GM12878 (cell line): ENCODE measurements at places on chromosomes 1 and 21. TPM values are rescaled to one million over a fixed set of nuclear protein-coding genes. Genes with fewer than 3 reads are reported as not detected.

- H3K4me3 ChIP-seq: 0 out of 2 replicates have a peak overlapping the region, but pooled peaks have one; percentile 51
- peak overlapping the region; percentile 99 for H3K27ac ChIP-seq
- H3K27me3 ChIP-seq: no peaks in the 10 kb centered on the region
- peaks cover 27% of the 10 kb centered on the region for H3K4me1 ChIP-seq
Observed at GRCh38 chr21:33977721-33978369, 62.2 kb upstream of the ATP5PO start.

DNA sequence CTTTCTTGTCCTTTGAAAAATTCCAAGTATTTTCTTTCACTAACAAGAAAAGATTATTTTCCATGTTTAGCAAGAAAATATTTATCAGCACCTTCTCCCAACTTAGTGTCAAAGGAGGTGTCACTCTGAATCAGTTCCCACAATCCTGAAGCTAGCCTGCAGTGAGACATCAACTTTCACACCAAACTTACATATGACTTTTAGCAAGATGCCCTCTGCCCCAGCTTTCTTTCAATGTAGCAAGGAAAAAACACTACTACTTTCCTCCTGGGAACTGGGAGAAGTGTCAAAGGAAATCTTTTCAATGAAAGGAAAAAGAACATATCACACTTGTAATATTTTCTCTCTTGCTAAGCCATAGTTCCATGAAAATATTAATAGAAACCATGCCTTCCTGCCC lies 50.9 kb upstream of the PALMD start:
- no peaks in the 10 kb centered on the region for H3K4me1 ChIP-seq
- H3K36me3 ChIP-seq: no peaks in the 10 kb centered on the region
- DNase-seq: no peak

DNA sequence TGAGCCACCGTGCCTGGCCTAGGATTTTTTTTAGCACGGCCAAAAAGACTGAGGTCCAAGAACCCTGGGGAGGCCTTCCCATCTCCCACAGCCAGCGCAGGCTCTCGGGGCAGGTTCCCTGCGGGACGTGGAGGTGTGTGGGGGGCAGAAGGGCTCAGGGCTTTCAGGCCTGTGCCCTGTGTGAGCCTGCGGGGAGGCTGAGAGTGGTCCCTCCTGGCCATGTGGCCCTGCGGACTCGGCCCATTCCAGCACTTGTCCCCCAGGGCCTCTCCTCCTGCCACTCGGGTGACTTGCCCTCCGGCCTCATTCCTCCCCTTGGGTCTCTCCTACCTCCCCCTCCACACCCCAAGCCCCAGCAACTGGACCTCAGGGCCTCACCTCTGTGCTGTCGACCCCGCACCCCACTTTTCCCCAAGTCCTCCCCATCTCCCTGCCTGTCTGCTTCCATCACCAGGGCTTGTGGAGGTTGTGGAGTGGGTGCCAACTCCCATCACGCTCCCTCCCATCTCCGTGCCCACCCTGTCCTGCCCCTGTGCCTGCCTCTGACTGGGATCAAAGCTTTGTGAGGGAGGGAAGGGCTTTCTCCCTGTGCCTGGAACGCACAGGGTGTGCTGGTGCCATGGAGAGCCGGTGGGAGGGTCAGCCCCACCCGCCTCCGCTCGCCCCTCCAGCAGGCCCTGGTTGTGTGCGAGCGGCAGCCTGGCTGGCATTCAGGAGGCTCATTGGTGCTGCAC lies 32.2 kb upstream of the DIP2A start:
- H3K36me3 ChIP-seq: peaks cover 6% of the 10 kb centered on the region
- H3K4me1 ChIP-seq: no peaks in the 10 kb centered on the region
- H3K27ac ChIP-seq: no peak overlapping the region
- no peak overlapping the region for H3K4me3 ChIP-seq
- DNase-seq: no peak

- H3K27me3 ChIP-seq: no peaks in the 10 kb centered on the region
- DNase-seq: no peak
- H3K4me1 ChIP-seq: peaks cover 9% of the 10 kb centered on the region
- no peak overlapping the region for H3K4me3 ChIP-seq
Observed at GRCh38 chr1:26887125-26887524, 3.0 kb downstream of the GPN2 start.

GRCh38 chr1:211352465-211352864 lies 25.8 kb downstream of the TRAF5 start:
- H3K4me1 ChIP-seq: peaks cover 4% of the 10 kb centered on the region
- H3K36me3 ChIP-seq: peaks cover 15% of the 10 kb centered on the region
- H3K27ac ChIP-seq: no peak overlapping the region
- DNase-seq: no peak
- H3K4me3 ChIP-seq: no peak overlapping the region

GRCh38 chr1:232192781-232193450 lies 437.0 kb downstream of the SIPA1L2 start:
- no peak for DNase-seq
- no peak overlapping the region for H3K27ac ChIP-seq
- H3K4me3 ChIP-seq: no peak overlapping the region
- no peaks in the 10 kb centered on the region for H3K4me1 ChIP-seq

DNA sequence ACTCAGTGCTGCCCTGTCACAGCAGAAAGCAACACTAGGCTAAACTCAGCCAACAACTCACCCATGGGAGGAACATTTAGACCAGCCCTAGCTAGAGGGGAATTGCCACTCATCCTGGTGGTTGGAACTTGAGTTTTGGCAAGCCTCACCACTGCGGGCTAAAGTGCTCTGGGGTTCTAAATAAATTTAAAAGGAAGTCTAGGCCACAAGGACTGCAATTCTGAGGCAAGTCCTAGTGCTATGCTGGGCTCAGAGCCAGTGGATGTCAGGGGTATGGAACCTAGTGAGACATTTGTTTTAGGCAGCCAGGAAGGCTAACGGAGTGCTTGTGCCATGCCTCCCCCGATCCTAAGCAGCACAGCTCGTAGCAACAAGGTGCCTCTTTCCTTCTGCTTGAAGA lies 78.0 kb downstream of the RGS13 start:
- H3K27me3 ChIP-seq: no peaks in the 10 kb centered on the region
- no peak overlapping the region for H3K4me3 ChIP-seq

- no peaks in the 10 kb centered on the region for H3K27me3 ChIP-seq
- H3K36me3 ChIP-seq: no peaks in the 10 kb centered on the region
- H3K4me1 ChIP-seq: no peaks in the 10 kb centered on the region
- H3K4me3 ChIP-seq: no peak overlapping the region
Observed at GRCh38 chr1:162782671-162783070, 7.8 kb upstream of the HSD17B7 start.

DNA sequence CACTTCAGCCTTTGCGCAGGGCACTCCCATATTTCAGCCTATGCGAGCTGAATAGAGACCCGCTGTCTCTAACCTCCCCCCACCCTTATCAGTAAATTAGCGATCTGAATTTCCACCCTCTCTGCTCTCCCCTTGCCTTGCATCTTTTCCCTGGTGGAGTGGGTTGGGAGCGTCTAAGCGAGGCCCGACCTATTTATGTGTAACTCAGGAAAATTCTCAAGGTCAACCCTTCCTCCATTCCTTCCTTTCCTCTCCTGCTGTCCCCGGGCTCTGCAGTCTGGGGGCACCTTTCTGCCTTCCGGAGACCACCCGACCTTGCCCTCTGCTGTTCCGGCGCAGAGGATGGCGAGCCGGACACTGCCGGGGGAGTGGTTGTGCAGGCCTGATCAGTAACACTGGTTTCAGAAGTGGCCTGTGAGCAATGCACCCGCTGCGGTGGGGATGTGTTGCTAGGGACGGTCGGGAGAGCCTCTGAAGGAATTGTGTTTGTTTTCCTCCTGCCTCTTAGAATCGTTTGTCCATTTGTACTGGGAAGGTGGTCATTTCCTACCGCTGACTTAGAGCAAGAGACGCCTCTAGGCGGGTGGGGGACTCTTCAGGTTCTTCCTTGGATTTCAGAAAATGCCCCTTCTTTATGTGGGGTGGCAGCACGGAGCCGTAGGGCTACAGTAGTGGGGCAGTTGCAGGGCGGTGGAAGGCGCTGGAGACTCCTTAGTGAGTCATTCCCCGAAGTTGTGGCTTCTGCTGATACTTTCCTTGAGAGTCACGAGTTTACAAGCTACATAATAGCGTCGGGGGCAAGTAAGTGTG lies 513 bp downstream of the MGST3 start:
- H3K4me3 ChIP-seq: peak overlapping the region; percentile 87
- no peaks in the 10 kb centered on the region for H3K27me3 ChIP-seq
- DNase-seq: no peak
- H3K27ac ChIP-seq: no peak overlapping the region; the same call in none of the 2 replicates

DNA sequence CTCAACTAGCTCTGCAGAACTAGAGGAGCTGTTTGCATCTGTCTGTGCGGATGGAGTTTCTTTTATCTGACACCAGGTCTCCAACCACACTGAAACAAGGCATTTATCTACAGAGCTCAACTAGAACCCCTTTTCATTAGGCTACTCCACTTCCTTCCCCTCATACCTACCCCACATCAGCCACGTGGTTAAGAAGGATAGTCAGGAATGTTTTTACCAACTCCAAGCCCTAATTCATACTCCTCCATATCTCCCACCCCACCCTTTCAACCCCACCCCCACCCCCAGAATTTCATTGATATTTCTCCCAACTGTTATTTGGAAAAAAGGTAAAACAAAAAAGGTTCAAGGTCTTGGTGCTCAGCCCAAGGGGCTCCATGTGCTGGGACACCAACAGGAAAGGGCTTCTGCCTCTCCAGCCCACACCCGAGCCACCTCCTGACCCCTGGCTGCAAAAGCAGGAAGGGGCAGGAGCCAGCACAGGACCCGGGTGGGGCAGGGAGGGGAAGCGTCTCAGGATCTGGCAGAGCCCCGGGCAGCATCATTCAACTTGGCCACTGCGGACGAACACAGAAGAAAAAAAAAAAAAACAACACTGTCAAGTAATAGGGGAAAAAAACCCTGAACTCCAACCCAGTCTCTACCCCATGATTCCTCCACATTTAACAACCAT lies 7.0 kb downstream of the ENSA start:
- no peaks in the 10 kb centered on the region for H3K27me3 ChIP-seq
- H3K4me1 ChIP-seq: peaks cover 26% of the 10 kb centered on the region
- peak overlapping the region; percentile 67 for H3K27ac ChIP-seq
- no peak for DNase-seq
- H3K36me3 ChIP-seq: peaks cover 39% of the 10 kb centered on the region

DNA sequence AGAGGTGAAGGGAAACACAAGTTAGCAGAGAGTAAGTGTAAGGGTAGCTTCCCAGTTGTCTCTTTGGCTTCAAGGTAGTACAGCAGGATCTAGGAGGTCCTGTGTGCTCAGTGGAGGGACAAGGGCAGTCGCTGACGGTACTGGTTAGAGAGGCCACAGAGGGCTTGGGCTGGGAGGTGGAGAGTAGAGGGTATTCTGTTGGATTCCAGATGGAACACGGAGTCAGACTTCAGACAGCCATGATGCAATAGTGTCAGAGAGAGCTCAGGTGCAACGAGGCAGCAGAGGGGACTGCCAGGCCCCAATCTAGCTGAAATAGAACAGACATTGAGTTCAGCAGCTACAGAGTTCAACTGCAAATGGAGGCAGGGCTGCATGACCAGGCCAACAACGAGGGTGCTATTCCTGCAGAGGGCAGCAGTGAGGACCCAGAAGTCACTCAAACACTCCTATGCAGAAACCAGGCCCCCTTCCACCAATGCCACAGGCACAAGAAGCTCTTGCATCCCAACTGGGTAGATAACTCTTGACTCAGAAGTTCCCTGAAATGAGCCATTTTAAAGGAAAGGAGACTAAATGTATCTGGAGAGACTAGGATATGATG lies 325.0 kb upstream of the ESRRG start:
- H3K27ac ChIP-seq: no peak overlapping the region
- DNase-seq: no peak
- no peaks in the 10 kb centered on the region for H3K36me3 ChIP-seq
- no peaks in the 10 kb centered on the region for H3K27me3 ChIP-seq
- no peak overlapping the region for H3K4me3 ChIP-seq

DNA sequence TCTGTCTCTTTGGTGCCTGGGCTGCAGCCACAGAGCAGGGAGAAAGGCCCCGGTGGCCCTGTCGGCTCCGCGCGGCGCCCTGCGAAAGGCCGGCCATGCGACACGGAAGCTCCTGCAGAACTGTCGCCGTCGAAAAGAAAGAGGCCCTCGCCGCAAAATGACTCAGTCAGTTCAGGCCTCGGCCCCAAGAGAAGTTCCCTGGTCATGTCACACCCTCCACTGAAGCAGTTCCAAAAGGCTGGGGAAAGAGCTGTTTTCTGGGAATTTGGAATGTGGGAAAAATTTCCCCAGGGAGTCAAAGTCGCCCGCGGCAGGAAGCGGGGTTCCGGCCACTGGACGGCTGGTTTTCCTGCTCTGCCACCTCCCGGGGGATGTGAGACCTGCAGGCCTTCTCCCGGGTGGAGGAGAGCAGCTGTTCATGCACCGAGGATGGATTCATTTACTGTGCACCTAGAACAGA lies 115.8 kb upstream of the ZNF678 start:
- no peaks in the 10 kb centered on the region for H3K4me1 ChIP-seq
- H3K36me3 ChIP-seq: no peaks in the 10 kb centered on the region
- no peaks in the 10 kb centered on the region for H3K27me3 ChIP-seq

- H3K36me3 ChIP-seq: no peaks in the 10 kb centered on the region
- DNase-seq: no peak
- no peaks in the 10 kb centered on the region for H3K27me3 ChIP-seq
- no peak overlapping the region for H3K27ac ChIP-seq
- H3K4me1 ChIP-seq: 0 out of 2 replicates have a peak, but pooled peaks cover 5% of the 10 kb centered on the region
Observed at GRCh38 chr1:224509907-224510306, 75.3 kb upstream of the WDR26 start.

- H3K36me3 ChIP-seq: peaks cover 2% of the 10 kb centered on the region
- no peak overlapping the region for H3K4me3 ChIP-seq
Observed at GRCh38 chr21:42988236-42988965, 14.0 kb downstream of the PKNOX1 start.

DNA sequence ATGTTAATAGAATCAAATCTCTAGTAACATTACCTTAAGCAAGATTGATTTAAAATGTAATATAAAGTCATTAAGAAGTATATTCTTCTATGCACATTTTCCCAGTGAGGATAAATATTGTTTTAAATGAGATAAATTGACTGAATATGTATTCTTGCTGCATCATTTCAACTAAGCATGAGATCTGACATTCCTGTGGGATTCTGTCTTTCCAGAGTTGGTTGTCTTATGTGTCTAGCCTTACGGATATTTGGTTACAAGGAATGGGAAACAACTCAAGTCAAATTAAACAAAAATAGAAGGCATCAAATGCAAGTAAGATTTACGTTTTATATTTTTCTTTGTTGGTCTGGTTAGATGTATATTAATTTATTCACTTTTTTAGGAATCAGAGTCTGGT lies 287.5 kb downstream of the PTGER3 start:
- H3K4me1 ChIP-seq: no peaks in the 10 kb centered on the region
- H3K36me3 ChIP-seq: no peaks in the 10 kb centered on the region
- no peaks in the 10 kb centered on the region for H3K27me3 ChIP-seq
- H3K4me3 ChIP-seq: no peak overlapping the region
- no peak for DNase-seq

- H3K27me3 ChIP-seq: no peaks in the 10 kb centered on the region
- H3K36me3 ChIP-seq: no peaks in the 10 kb centered on the region
- no peaks in the 10 kb centered on the region for H3K4me1 ChIP-seq
- DNase-seq: no peak
Observed at GRCh38 chr1:163076044-163076443, 6.9 kb downstream of the RGS4 start.

GRCh38 chr1:844472-845026 lies 79.2 kb upstream of the SAMD11 start:
- H3K36me3 ChIP-seq: no peaks in the 10 kb centered on the region
- no peaks in the 10 kb centered on the region for H3K4me1 ChIP-seq
- no peaks in the 10 kb centered on the region for H3K27me3 ChIP-seq
- DNase-seq: no peak

Gene CLDN8
- not detected in 2 replicates for total RNA-seq

Gene SPRR2B
- not detected in 2 replicates for total RNA-seq

Gene LAD1
- total RNA-seq: 0.26 and 0.53 TPM in 2 replicates

Gene RALGPS2
- 1.8 and 2.7 TPM in 2 replicates for total RNA-seq

Gene CHRM3
- not detected in 2 replicates for total RNA-seq

Gene EPHB2
- 2.0 and 3.3 TPM in 2 replicates for total RNA-seq

Gene CCDC185
- not detected in 2 replicates for total RNA-seq

Gene SERPINC1
- 0.44 and 0.61 TPM in 2 replicates for total RNA-seq

Gene CYYR1
- 0.13 TPM in 1 of 2 replicates, not detected in the other for total RNA-seq

Gene RGS16
- total RNA-seq: 54.9 and 57.1 TPM in 2 replicates

Gene CNIH3
- 1.7 and 2.0 TPM in 2 replicates for total RNA-seq

Gene VPS72
- total RNA-seq: 56.5 and 58.4 TPM in 2 replicates

Gene VSIG8
- total RNA-seq: not detected in 2 replicates
